Femur (tissue), 1 donor: ENCODE measurements at places on chromosomes 4 and X.
A peak's percentile ranks its signal among the peaks of the same experiment; 100 is the strongest.

GRCh38 chr4:146265950-146266490 lies 51.7 kb downstream of the REELD1 start:
- DNase-seq: no peak

- no peak for DNase-seq
Measured at GRCh38 chrX:137549073-137549472, 16.9 kb upstream of the ZIC3 start.

- peak; percentile 32 for DNase-seq
Measured at GRCh38 chr4:153233761-153234371, 29.6 kb downstream of the TRIM2 start.

- DNase-seq: no peak
Measured at GRCh38 chr4:148944136-148944838, 502.1 kb upstream of the NR3C2 start.

DNA sequence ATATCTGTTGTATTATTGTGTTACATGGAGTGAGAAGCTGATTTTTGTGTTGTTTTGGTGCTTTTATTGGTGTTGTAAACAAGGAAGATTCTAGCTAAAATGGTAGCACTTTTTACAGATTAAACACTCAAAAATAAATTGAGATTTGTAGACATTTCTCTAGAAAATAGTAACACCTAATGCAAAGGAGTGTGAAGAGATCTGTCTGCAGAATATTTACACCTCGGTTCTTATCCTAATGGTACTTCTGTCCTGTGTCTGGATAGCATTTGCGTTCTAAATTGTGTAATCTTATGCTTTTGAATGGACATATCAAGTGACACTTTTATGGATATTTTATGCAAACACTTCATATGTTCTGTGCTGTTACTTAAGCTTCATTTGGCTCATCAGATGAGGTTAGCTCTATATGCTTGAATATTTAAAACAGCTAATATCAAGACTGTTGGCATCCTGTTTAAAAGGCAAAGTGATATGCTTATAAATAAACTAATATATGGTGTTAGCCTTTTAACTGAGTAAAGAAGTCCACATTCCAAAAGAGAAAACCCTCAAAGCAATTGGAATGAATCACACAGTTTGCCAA lies 6.0 kb downstream of the PCDH7 start:
- DNase-seq: no peak

DNA sequence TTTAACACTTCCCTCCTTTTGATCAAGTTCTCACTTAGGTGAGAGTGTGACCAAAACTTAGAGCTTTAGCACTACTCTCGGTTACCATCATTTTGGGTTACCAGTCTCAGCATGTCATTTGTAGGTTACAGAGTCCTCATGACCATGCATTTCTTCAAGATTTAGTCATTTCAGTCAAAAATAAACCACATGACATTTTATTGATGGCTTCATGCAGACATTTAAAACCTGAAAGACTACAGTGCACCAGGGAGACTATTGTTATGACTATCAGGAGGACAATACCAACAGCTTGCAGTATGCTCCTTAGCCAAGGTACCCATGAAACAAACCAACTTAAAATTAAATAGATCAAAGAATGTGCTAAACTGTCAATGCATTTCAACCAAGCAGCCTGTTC lies 498.1 kb upstream of the FSTL5 start:
- DNase-seq: no peak
